Astrocyte (in vitro differentiated cells and primary cell): ENCODE measurements at places on chromosomes 16 and 17.
A peak's percentile ranks its signal among the peaks of the same experiment; 100 is the strongest.

GRCh38 chr16:53549970-53550690 lies 47.1 kb upstream of the AKTIP start:
- peak; percentile 60 for DNase-seq

DNA sequence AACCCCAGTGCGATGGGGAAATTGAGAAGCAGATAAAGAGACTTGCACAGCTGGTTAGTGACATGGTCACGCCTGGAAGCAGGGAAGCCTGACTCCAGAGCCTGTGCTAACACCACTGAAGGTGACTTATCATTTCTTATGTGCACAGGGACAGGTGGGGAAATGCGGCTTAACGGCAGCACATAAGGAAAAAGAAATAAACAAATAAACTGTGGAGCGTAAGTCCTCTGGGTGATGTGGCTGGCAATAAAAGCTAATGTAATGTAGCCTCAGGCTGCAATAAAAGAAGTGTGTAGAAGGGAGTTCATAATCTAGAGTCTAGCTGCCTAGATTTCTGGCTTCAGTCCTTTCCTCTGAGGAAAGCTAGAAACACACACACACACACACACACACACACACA lies 10.6 kb downstream of the CDH11 start:
- no peak for DNase-seq

- peak; percentile 51 for DNase-seq
These were observed 171.0 kb downstream of the CCDC182 start for GRCh38 chr17:57574040-57574513.

DNA sequence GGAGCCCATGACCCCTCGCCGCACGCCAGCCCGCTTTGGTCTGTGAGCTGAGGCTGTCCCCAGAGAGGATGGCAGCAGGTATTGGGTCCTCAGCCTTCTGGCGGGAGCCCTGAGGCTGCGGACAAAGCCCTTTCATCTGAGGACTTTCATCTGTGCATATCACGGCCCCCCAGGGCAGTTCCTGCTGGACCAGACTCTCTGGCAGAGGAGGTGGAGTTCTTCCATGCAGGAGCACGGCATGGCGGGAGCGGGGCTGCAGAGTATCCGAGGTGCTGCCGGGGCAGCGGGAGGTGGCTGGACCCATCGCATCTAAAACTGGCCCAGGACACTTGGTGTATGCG lies 18.8 kb downstream of the DHX38 start:
- no peak for DNase-seq

DNA sequence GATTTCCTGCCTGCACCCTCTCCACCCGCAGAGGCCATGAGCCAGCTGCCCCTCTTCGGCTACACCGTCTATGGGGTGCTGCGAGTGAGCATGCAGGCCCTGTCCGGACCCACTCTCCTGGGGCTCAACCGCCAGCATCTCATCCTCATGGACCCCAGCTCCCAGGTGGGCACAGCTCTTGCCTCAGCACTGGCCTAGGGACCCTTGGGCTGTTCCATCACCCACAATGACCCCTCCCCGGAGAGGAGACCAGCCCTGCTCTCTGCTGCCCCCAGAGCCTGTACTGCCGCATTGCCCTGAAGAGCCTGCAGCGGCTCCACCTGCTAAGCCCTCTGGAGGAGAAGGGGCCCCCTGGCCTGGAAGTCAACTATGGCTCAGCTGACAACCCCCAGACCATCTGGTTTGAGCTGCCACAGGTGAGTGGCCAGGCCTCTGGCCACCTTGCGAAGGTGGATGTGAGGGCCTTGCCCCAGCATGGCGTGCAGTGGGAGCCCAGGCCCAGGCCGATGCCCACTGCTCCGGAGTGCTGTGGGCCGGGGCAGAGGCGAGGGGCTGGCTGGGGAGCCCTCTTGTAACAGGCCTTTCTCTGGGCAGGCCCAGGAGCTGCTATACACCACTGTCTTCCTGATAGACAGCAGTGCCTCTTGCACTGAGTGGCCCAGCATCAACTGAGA lies 7.3 kb upstream of the SMIM5 start:
- DNase-seq: no peak

GRCh38 chr16:84953190-84953746 lies 58.1 kb downstream of the ZDHHC7 start:
- no peak for DNase-seq

GRCh38 chr16:25006504-25007056 lies 8.6 kb downstream of the ARHGAP17 start:
- peak; percentile 55 for DNase-seq

- DNase-seq: no peak
These were observed 1.9 kb downstream of the FLYWCH1 start for GRCh38 chr16:2913603-2914002.

DNA sequence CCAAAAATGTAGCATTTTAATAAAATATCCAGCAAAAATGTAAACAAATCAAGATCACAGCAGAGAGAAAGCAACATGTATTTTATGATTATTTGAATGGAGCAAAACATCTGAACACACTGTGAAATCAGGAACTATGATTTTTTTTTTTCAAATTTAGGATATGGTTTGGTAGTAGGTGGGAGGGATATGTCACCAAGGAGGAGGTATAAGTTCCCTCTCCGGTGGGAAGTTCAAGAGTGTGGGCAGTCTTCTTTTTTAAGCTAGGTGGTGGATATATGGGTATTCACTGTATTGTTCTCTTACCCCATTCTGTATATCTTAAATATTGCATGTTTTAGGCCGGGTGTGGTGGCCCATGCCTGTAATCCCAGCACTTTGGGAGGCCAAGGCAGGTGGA lies 10.2 kb downstream of the CDR2 start:
- no peak for DNase-seq

DNA sequence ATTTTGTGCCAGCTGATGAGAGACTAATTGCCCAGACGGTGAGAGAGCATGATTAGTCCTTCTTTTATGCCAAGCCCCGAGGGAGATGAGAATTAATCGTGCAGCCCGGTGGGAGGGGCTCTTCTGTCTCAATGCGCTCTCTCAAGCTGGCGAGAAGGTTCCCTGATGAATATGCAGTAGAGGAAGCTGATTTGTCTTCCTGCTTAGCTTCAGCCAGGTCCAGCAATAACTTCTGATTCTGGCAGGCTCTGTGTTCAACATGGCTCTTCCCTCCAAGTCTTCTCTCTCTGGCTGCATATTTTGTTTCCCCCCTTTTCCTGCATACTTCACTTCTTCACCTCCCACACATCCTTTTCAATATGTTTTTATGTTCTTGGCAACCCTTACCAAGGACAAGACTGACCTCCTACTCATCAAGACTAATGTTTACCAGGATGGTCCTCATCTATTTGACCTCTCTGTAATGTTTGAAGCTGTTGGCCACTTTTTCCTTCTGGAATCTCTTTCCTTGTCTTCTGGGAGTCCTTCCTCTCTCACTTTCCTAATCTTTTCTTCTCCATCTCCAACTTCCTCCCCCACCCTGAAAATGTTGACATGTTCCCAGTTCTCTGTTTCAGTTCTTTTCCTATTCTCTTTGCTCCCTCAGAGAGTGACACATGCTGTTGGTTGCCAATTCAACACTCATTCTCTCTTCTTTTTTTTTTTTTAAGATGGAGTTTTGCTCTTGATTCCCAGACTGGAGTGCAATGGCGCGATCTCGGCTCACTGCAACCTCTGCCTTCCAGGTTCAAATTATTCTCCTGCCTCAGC lies 33.1 kb downstream of the ARL4D start:
- peak; percentile 66 for DNase-seq

DNA sequence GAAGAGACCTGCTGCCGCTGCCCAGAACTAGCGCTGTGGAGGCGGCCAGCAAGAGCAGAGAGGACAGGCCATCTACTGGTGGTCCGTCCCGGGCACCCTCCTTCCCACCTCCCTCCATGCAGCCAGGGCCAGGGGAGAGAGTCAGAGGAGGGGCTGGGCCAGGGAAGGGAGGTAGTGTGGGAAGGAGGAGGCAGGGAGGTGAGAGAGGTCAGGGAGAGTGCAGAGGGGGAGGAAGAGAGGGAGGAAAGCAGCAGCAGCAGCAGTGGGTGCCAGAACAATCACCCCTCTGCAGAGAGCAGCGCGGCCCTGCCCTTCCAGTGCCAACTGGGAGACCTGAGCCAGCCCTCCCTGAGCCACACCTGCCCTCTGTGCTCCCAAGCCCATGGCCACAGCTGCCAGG lies 6.6 kb downstream of the C16orf95 start:
- DNase-seq: no peak

GRCh38 chr17:67620088-67620487 lies 97.6 kb upstream of the NOL11 start:
- DNase-seq: no peak

DNA sequence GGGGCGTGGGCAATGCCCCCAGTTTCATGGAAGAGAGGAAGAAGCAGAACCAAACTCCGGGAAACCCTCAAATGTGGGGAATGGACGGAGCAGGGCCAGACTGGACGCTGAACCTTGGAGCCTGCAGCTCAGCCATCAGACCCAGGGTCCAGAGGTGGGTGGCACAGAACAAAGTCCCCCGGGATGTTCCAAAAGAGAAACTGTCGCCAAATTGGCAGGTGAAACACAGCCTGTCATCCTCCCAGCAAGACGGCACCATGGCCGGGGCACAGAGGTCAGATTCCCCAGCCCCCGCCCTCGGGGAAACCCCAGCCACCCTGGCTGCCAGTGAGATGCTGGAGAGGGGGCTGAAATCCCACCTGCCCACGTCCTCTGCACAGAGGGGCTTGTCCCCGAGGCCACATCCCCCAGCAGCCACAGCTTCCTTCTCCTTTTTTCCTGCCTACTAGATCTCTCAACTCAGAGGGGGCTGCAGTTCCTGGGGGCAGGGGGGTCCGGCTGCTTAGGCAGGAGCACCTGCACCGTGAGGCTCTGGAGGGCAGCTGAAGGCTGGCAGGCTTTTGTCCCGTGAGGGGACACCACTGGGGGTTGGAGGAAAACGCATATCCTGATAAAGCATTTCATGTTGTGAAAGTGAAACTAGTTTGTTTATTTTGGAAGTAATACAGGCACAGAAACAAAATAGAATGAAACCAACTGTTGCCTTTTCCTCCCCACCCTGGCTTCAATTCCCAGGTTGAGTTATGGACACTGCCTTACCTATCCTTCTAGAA lies 1.2 kb upstream of the SECTM1 start:
- no peak for DNase-seq

- DNase-seq: no peak
These were observed 20.8 kb downstream of the TRPV2 start for GRCh38 chr17:16435925-16436886.

- DNase-seq: no peak
These were observed 19.9 kb downstream of the TLE7 start for GRCh38 chr16:71421911-71422310.

- DNase-seq: no peak
These were observed 81.4 kb downstream of the SLC39A11 start for GRCh38 chr17:73011016-73011486.

- DNase-seq: no peak
These were observed 1.8 kb downstream of the LCAT start for GRCh38 chr16:67942200-67942509.

DNA sequence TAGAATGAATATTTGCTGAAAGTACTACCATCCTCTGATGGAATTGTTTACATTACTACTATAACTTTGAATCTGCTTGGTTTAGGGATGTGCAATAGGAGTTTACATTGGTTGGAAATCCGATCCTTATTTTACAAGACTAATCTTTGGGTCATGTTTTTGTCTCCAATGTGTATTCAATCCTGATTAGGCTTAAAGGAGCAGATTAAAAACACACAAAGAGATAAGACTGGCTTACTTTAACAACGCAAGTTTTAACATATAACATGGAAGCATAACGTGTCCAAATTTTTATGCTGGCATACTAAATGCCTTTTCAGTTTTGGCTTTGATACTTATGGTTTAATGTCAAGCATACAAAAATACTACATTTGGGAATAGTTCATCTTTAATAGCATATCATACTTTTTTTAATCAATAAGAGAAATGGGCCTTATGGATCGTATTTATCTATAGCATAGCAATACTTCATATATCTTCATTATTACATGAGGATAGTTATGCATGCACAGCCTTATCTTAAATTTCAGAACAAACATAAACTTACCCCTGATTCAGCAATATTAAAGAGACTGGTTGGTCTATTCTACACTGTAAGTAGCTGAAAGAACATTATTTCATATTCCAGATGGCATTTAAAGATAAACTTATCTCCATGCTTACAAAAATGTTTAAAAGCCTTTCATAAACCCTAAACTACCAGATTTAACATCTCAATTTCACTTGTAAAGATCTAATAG lies 69.9 kb upstream of the NACA2 start:
- DNase-seq: no peak

- DNase-seq: peak; percentile 29
These were observed 6.1 kb upstream of the ALOX12 start for GRCh38 chr17:6989779-6990178.

DNA sequence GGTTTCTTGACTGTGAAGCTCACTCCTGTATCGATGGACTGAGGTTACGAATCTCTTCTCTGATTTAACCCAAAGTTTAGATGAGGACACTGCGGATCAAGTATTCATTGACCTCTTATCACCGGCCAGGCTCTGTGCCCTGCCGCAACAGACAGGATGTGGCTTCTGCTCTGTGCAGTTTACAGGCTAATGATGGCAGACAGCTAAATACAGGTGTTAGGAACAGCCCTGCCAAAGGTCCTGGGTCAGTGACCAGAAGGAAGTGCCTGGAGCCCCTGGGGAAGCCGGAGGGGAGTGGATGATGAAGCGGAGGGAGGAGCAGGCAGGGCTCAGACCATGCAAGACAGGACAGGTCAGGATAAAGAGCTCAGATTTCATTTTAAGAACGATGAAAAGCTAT lies 44.4 kb downstream of the HAPSTR1 start:
- DNase-seq: no peak

- no peak for DNase-seq
These were observed 18.5 kb upstream of the PITPNA start for GRCh38 chr17:1580979-1581676.

DNA sequence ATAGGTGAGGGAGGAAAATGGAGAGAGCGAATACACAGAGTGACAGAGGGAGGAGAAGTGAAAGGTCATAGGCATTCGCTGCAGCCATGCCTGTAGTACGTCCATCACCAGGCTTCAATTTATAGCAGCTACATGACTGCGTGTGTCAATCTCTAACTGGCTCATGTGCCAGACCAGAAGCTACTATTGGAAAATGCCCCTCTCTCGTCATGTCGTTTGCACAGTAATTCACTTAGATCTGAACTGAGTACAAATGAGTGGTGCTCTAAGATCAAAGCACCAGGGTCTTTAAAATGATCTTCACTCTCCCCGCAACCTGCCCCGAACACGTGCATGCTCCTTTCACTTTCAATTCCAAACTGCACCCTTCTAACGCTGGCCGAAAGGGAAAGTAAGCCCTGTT lies 51.3 kb downstream of the ADCY9 start:
- DNase-seq: no peak

DNA sequence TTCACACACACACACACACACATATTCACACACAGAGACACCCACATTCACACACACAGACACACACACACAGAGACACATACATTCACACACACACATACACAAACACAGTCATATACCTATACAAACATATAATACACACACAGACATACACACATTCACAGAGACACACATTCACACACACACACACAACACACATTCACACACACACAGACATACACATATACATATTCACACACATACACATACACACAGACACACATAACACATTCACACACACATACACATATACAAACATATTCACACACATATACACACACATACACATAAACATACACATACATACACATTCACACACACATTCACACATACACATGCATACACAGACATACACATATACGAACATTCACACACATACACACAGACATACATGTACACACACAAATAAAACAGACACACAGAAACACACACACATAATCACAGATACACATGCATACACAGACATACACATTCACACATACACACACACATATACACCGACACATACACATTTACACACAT lies 7.9 kb downstream of the PRCD start:
- DNase-seq: no peak
